Left renal pelvis (tissue), 4 donors: ENCODE measurements at places on chromosomes 4 and X.

DNA sequence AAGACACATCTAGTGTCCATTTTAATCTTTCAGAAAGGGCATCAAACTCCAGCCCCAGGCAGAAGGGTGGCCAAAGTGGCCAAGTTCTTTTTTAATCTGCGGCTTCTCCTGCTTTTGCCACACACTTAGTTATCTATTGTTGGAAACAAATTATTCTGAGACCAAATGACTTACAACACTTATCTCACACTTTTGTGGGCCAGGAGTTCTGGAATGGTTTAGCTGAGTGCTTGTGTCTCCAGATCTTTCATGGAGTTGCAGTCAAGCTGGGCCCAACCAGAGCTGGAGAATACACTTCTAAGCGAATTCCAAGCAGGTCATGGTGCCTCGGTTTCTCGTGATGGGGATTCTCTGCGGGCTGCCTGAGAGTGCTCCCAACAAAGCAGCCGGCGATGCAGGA, 4.0 kb downstream of the TXK start:
- no peak for DNase-seq

- no peak for DNase-seq
Measured at GRCh38 chrX:56786889-56787733, 58.1 kb downstream of the NBDY start.

DNA sequence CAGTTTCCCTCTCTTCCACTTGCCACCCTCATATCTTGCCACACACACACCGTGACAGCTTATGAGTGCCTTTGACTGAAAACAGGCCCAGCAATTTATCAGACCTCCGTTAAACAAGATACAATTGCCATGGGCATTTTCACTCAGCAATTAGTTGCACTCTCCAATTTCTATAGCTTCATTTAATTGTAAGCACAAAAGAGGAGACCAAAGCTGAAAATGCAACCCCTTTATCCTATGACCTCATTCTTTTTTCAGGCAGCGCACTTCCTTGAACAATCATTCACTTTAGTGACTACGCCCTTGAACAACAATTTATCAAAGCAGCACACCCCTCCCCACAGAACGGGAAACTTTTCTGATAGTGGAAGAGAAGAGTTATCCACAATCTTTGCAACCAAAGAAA, 4.1 kb downstream of the POF1B start:
- no peak for DNase-seq

DNA sequence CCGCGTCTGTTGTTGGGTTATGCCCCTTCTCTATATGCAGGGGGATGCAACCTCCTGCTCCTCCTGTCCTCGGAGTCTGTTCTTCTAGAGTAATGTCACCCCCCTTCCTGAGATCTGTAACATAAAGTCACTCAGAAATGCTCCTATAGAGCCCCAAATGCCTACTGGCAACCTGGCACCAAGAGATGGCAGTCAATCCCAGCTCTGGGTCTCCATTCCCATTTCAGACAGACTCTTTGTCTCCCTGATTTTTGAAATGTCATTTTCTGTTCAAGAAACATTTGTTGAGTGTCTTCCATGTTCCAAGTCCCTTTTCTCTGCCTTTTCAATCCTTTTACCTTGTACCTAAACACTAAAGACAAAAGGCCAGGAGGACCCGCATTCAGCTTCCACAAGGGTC, 9.6 kb upstream of the PRDM8 start:
- no peak for DNase-seq

DNA sequence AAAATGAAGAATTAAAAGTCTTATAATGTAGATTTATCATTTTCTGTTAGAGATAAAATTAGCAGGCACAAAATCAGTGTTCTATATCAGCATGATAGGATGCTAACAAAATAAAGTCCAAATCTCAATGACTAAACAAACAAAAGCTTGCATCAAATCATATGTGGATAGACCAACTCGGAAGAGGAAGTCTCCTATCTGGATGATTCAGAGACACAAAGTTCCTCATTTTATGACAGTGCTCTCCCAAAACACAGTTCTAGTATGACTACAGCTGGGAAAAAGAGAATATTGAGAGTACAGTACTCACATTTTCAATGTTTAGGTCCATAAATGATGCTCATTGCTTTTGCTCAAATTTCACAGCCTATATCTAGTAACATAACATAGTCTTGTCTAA, 376.1 kb upstream of the CTSO start:
- no peak for DNase-seq

DNA sequence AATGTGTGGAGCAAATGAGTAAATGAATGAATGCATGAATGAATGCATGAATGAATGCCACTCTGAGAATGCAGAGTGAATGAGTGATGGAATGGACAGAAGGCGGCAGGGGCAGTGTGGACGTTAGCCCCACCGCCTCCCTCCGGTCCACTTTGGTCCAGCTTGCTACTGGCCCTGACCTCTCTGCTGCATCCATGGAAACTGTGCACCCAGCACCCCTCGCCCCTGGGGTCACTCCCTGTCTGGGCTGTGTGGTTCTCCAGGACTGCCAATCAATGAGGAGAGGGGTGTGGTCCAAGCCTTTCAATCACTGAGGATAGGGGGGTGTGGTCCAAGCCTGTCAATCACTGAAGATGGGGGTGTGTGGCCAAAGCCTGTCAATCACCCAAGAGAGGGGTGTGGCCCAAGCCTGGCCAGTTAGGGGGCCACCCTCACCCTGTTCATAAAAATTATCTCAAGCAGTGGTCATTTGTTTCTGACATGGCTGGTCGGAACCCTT, 39.2 kb upstream of the ASMTL start:
- no peak for DNase-seq
